ENCODE measurements at places on chromosomes 1 and 21. TPM values are rescaled to one million over a fixed set of nuclear protein-coding genes. Genes with fewer than 3 reads are reported as not detected.

The PGBD2 gene
- total RNA-seq: 4.5 TPM

The PPP1R15B gene
- total RNA-seq: 19.4 TPM

The PLA2G4A gene
- total RNA-seq: 130 TPM

The TMOD4 gene
- not detected for total RNA-seq

The RHD gene
- not detected for total RNA-seq

The SERPINC1 gene
- 0.12 TPM for total RNA-seq

The AMY1C gene
- total RNA-seq: not detected

The RCSD1 gene
- total RNA-seq: 0.26 TPM

The PRAMEF10 gene
- total RNA-seq: not detected

The LCE1C gene
- not detected for total RNA-seq

The KIF14 gene
- 7.4 TPM for total RNA-seq

The CLIC6 gene
- total RNA-seq: 0.13 TPM

The OR2L8 gene
- total RNA-seq: not detected

The HSF2BP gene
- 1.2 TPM for total RNA-seq

The RASSF5 gene
- total RNA-seq: 1.3 TPM

The MYBPHL gene
- total RNA-seq: not detected

The APCS gene
- total RNA-seq: not detected

The CCDC17 gene
- total RNA-seq: 0.53 TPM

The SZT2 gene
- total RNA-seq: 24.3 TPM

The INPP5B gene
- total RNA-seq: 30.4 TPM

The TMEM69 gene
- 13.1 TPM for total RNA-seq

The ACOT11 gene
- 5.4 TPM for total RNA-seq

The SAMSN1 gene
- 0.06 TPM for total RNA-seq

The BARHL2 gene
- not detected for total RNA-seq

The GBP1 gene
- 12.4 TPM for total RNA-seq

The MTHFR gene
- 49.1 TPM for total RNA-seq

The SLAMF7 gene
- not detected for total RNA-seq

The CFHR1 gene
- total RNA-seq: 0.12 TPM

The CXADR gene
- 1.3 TPM for total RNA-seq

All from aortic smooth muscle cell (primary cell).